ENCODE measurements at places on chromosomes 7 and 10.

DNA sequence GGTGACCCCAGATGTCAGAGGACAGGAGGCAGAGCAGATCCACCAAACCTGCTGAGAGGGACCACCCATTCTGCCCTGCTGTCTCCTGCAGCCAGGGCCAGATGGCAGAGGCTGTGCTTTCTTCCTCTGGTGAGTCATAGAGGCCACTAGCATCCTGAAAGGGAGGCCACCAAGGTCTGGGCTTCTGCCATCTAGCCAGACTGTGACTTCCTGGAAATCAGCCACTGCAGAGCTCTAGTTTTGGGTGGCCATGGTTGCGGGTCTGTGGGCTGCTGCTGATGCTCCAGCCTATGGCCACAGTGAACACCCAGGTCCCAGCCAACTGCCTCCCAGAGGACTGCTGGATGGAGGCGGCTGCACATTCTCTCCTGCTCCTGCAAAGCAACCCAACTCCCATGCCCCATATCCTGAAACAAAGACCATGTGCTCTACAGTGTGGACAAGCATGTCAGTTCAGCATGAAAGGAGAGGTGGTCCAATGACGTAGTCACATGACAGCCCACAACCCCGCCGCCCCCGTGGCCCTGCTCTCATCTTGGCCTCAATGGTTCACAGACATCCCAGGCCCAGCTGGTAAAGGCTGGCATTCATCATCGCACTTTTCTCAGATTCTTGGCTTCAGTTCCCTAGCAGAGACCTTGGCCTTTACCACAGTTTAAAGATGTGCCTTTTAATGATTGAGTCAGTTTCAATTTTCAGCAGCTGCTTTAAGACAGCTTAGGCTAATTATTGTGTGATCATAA is 73.9 kb upstream of the CXCL12 start:
- no peak for DNase-seq

DNA sequence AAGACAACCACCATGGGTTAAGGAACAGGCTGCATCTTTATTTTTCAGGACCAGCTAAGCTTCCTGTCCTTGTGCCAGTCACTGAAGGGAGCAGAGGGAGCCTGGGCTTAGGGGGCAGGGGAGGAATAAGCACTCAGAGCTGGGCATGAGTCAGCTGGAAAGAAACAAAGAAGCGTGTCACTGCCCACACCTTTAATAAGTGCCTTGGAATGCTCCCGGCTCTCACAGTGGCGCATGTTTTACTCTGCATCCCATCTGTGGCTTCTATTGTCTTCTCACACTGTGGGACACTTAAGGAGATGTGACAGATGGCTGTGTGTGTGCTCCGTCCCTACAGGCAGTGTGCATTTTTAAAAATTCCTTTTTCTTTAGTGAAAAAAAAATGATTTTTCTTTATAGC is 71.7 kb downstream of the MTURN start:
- no peak for DNase-seq

- DNase-seq: no peak
These were observed 113.2 kb upstream of the ANKRD1 start for GRCh38 chr10:91034042-91034441.

DNA sequence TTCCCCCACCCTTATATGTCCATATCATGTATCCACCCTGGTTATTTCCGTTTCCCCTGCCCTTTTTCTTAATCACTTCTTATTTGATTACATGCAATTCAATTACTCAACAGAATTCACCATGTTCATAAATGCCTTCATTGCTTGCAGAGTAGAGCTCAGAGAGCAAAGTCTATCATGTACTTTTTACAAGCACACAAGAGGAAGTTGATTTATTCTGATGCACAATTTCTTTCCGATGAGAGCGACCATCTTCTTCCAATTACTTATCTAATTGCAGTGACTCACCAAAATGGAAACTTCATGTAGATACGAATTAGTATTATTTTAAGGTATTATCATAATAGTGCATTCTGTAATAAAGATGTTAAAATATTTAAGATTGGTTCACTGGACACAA is 430.5 kb upstream of the KLF6 start:
- DNase-seq: no peak

DNA sequence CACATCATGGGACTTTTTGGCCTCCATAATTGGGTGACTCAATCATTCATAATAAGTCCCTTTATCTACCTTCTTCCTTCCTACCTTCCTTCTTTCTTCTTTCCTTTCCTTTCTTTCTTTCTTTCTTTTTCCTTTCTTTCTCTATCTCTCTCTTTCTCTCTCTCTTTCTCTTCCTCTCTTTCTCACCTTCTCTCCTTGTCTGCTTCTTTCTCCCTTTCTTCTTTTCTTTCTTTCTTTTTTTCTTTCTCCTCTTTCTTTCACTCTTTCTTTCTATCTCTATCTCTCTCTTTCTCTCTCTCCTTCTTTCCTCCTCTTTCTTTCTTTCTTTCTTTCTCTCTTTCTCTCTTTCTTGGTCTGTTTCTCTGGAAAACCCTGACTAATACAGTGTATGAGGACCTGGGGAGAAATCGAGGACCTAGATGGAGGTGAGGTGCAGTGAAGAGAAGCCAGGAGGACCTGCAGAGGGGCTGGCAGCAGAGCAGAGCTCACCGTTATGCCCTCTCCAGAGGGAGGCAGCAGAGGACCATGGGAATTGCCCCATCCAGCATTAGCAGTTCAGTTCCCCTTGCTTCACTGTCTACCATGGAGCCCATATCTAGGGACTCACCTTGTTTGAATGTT is 52.7 kb upstream of the BTRC start:
- no peak for DNase-seq

GRCh38 chr10:7572391-7572790 is 94.4 kb downstream of the ITIH5 start:
- no peak for DNase-seq

GRCh38 chr10:117134056-117134305 is 4.1 kb downstream of the VAX1 start:
- no peak for DNase-seq

Data from GM12891 (cell line).